ENCODE measurements at places on chromosomes 3 and 15. TPM values are rescaled to one million over a fixed set of nuclear protein-coding genes. Genes with fewer than 3 reads are reported as not detected.
A peak's percentile ranks its signal among the peaks of the same experiment; 100 is the strongest.

DNA sequence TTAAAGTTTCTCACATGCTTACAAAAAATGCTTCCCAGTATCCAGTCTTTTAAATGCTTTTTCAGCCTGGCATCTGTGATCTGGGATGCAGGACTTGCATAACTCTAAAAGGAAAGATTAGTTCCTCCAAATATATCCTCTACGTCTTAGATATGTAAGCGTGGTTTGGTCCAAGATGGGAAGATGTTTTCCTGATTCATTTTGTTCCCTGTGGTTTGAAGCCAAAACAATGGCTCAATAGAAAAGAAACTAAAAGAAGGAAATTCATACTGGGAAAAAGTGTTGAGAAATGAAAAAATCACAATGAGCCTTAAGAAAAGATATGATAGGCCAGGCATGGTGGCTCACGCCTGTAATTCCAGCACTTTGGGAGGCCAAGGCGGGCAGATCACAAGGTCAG, 1002.8 kb downstream of the NAALADL2 start:
- H3K27me3 ChIP-seq, result no peaks in the 10 kb centered on the region
- H3K4me1 ChIP-seq, result no peaks in the 10 kb centered on the region
- H3K27ac ChIP-seq, result no peak overlapping the region
- no peak overlapping the region for H3K4me3 ChIP-seq
- no peaks in the 10 kb centered on the region for H3K36me3 ChIP-seq
- DNase-seq, result no peak

DNA sequence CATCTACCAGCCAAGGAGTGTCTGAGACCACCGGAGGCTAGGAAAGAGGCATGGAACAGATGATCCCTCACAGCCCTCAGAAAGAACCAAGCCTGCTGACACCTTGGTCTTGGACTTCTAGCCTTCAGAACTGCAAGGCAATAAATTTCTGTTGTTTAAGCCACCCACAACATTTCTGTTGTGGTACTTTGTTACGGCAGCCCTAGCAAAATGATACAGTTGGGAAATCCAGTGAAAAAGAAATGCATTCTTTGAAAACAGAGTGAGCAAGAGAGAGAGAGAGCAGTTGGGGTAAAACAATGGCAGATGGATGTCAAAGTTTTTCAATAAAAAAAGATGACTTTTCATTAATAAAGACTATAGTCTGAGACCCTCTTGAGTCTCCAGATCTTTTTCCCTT, 219.4 kb downstream of the NFKBIZ start:
- no peak for DNase-seq
- H3K36me3 ChIP-seq, result no peaks in the 10 kb centered on the region
- no peak overlapping the region for H3K4me3 ChIP-seq
- no peak overlapping the region for H3K27ac ChIP-seq
- peaks cover 2% of the 10 kb centered on the region for H3K27me3 ChIP-seq

DNA sequence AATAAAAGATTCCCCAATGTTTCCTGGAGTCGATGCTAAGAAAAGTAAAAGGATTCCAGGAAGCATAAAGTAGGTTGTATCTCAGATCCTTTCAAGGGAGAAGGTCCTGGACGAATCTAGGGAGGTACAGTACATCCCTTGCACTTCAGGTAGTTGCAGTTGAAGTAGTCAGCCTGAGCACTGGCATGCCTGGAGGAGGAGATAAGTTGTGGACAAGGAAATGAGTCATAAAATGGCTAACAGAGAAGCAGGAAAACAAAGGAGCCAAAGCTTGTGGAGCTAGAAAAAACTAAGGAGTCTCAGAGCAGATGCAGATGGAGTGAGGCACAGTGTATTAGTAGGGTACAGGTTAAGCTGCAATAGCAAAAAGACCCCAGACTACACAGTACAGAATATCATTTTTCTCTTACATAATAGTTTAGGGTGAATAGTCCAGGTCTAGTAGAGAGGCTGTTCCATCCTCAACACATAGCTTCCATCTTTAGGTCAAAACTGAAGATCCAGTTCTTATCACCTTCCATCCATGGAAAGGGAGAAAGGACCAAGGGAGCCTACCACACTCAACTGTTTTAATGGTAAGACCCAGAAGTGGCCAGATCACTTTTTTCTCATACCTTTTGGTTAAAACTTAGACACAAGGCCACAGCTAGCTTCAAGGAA, 41.3 kb downstream of the COL6A5 start:
- no peak overlapping the region for H3K27ac ChIP-seq
- no peaks in the 10 kb centered on the region for H3K36me3 ChIP-seq
- no peak for DNase-seq
- no peak overlapping the region for H3K4me3 ChIP-seq
- no peaks in the 10 kb centered on the region for H3K4me1 ChIP-seq

GOLGA8J gene
- polyA plus RNA-seq, result 0.17 TPM

- no peak overlapping the region for H3K27ac ChIP-seq
- no peaks in the 10 kb centered on the region for H3K4me1 ChIP-seq
- H3K27me3 ChIP-seq, result no peaks in the 10 kb centered on the region
- peaks cover 4% of the 10 kb centered on the region for H3K36me3 ChIP-seq
- no peak for DNase-seq
- H3K4me3 ChIP-seq, result no peak overlapping the region
Observed at GRCh38 chr15:27635916-27636315, 463.2 kb downstream of the OCA2 start.

UROC1 gene
- not detected for polyA plus RNA-seq

- H3K36me3 ChIP-seq, result peaks cover 4% of the 10 kb centered on the region
- H3K27ac ChIP-seq, result no peak overlapping the region
- H3K4me3 ChIP-seq, result no peak overlapping the region
- DNase-seq, result no peak
Observed at GRCh38 chr3:158768881-158769543, 32.8 kb upstream of the MFSD1 start.

GRCh38 chr3:63992516-63993209, 30.6 kb downstream of the PSMD6 start:
- DNase-seq, result no peak
- no peak overlapping the region for H3K4me3 ChIP-seq
- H3K36me3 ChIP-seq, result peaks cover 33% of the 10 kb centered on the region
- peaks cover 2% of the 10 kb centered on the region for H3K27me3 ChIP-seq
- peaks cover 37% of the 10 kb centered on the region for H3K4me1 ChIP-seq
- peak overlapping the region; percentile 67 for H3K27ac ChIP-seq

DNA sequence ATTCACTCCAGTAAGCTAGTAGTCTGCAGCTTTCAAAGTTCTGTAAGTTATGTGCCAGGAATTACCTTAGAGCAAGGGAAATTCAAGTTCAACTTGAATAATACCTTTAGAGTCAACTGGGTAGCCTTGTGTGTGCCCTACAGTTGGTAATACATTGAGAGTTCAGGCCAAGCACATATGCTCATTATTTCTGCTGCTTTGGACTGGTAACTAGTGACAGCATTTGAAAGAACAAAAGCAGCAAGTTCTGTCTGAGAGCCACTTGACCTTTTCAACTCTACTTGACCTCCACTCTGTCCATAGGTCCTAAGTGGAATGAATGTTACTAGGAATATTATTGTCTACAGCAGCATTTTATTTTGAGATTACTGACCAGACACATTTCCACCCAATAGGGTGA, 723.5 kb downstream of the NLGN1 start:
- no peak for DNase-seq
- H3K27ac ChIP-seq, result no peak overlapping the region
- H3K4me1 ChIP-seq, result no peaks in the 10 kb centered on the region
- H3K4me3 ChIP-seq, result no peak overlapping the region
- H3K36me3 ChIP-seq, result no peaks in the 10 kb centered on the region

DNA sequence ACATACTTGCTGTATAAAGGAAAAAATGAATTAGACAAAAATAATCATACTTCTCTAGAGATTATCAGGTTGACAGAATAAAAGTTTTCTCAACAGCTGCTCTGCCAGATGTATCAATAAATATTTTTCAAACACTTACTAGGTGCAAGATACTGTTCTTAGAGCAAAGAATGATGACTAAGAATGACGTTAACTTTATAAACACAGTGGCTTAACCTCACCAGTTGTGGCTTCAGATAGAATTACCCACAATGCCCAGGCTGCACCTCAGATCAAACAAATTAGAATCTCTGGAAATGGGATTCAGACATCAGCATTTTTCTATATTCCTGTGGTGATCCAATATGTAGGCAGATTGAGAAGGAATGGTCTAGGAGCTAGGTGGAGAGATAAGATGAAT, 422.4 kb upstream of the ATP11B start:
- H3K27ac ChIP-seq, result no peak overlapping the region
- DNase-seq, result no peak
- no peak overlapping the region for H3K4me3 ChIP-seq
- H3K4me1 ChIP-seq, result no peaks in the 10 kb centered on the region
- H3K36me3 ChIP-seq, result no peaks in the 10 kb centered on the region

SYNPR gene
- polyA plus RNA-seq, result not detected

DNA sequence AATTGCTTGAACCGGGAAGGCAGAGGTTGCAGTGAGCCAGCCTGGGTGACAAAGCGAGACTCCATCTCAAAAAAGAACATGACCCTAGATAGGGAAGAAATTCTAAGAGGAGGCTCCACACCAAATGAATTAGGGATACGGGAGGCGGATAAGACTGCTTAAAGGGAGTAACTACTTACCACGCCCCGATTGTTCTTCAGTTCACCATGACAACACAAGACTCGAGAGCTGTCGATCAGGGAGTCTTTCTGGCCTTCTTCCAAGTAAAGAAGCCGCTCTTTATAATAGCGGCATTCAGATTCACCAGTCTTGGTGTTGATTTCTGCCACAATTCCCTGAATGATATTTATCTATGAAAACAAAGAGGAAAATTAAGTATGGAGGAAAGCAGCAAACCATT, 53.9 kb upstream of the TASOR start:
- peak overlapping the region; percentile 67 for H3K27ac ChIP-seq
- peaks cover 49% of the 10 kb centered on the region for H3K36me3 ChIP-seq
- peaks cover 59% of the 10 kb centered on the region for H3K4me1 ChIP-seq
- no peak for DNase-seq

TTBK2 gene
- polyA plus RNA-seq, result 5.1 TPM

RETNLB gene
- polyA plus RNA-seq, result not detected

DNA sequence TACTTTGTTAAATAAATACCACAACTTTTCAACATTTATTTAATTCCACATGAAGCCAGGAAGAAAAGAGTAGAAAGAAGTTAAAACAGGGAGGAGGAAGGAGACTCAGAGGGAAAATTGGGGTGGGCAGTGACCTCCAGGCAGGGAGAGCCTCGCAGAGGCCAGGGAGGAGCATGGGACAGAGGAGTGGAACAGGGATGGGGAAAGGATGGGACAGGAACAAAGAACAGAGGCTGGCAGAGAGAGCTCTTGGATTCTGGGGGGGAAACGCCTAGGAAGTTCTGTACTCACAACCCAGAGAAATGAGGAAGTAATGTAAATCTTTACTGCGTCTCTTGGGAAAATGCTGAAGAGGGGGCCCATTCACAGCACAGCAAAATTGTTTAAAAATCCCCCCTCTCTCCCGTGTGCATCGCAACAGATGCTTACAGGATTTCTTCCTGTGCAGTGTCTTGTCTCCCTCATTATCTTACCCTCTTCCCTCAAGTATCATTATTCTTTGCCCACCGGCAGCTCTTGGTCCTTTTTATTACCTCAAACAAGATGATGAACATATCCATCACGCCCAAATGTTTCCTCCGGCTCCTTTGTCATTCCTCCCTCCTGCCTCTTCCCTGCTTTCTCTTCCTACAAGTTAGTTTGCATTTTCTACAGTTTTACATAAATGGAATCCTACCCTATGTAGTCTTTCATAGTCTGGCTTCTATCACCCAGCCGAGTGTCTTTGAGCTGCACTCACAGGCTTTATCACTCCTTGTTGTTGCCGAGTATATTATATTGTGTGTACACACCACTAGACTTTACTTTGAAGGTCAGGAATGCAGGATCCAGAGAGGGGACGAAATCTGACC, 65.5 kb downstream of the ARHGAP31 start:
- H3K4me1 ChIP-seq, result no peaks in the 10 kb centered on the region
- no peak overlapping the region for H3K27ac ChIP-seq
- no peak overlapping the region for H3K4me3 ChIP-seq
- DNase-seq, result no peak

- H3K4me1 ChIP-seq, result peaks cover 7% of the 10 kb centered on the region
- H3K4me3 ChIP-seq, result no peak overlapping the region
- H3K36me3 ChIP-seq, result peaks cover 15% of the 10 kb centered on the region
Observed at GRCh38 chr15:89874926-89875564, 18.7 kb downstream of the AP3S2 start.

GRCh38 chr3:99783011-99783573, 34.6 kb upstream of the CMSS1 start:
- H3K4me1 ChIP-seq, result no peaks in the 10 kb centered on the region
- peaks cover 9% of the 10 kb centered on the region for H3K27me3 ChIP-seq
- H3K36me3 ChIP-seq, result no peaks in the 10 kb centered on the region

DNA sequence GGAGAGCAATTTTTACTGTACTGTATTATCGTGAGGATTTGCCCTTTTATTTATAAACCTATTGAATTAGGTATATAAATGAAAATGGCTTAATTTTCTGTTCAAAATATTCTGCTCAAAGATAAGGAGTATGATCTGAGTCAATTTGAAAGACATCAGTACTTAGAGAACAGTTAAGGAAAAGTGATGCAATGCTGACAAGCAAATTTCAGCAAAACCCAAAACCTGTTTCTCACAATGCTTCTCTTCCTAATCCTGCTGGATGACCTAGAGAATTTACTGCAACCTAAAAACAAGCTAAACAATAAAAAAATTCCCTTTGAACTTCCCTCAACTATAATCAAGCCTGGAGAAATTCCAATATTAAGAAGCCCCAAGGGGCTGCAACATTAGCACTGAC, 82.7 kb downstream of the RFX7 start:
- H3K36me3 ChIP-seq, result no peaks in the 10 kb centered on the region
- H3K27ac ChIP-seq, result no peak overlapping the region
- no peak for DNase-seq
- H3K27me3 ChIP-seq, result no peaks in the 10 kb centered on the region
- no peak overlapping the region for H3K4me3 ChIP-seq

DNA sequence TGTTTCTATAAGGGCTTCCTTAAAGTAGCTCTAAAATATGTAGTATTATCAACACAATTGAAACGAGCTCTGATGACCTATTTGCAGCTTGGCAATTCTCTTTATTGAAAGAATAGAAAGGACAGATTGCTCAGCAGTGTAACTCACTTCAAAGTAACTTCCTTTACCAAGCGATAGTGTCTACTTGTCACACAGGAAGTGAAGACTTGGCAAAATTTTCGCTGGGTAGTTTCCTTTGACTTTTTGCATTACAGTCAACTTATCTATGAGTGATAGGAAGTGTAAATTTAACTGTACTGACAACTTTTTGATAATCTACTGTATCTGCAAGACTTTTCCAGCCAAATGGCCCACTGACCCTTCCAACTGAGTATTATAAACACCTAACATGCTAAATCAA, 22.8 kb downstream of the SLC9A9 start:
- DNase-seq, result peak; percentile 29
- H3K4me3 ChIP-seq, result peak overlapping the region; percentile 74
- peak overlapping the region; percentile 67 for H3K27ac ChIP-seq
- H3K27me3 ChIP-seq, result no peaks in the 10 kb centered on the region
- H3K4me1 ChIP-seq, result peaks cover 56% of the 10 kb centered on the region

GRCh38 chr15:75200765-75201615, 692 bp upstream of the C15orf39 start:
- peaks cover 60% of the 10 kb centered on the region for H3K4me1 ChIP-seq
- DNase-seq, result no peak
- no peaks in the 10 kb centered on the region for H3K36me3 ChIP-seq
- H3K4me3 ChIP-seq, result peak overlapping the region; percentile 93

ECE2 gene
- polyA plus RNA-seq, result not detected

GRCh38 chr3:63328365-63328764, 50.3 kb downstream of the SYNPR start:
- peaks cover 4% of the 10 kb centered on the region for H3K27me3 ChIP-seq
- no peak overlapping the region for H3K27ac ChIP-seq
- H3K4me1 ChIP-seq, result no peaks in the 10 kb centered on the region
- H3K4me3 ChIP-seq, result no peak overlapping the region

Measured in immature natural killer cell (primary cell).